Activated CD8-positive, alpha-beta memory T cell treated with anti-CD3 and anti-CD28 coated beads, Interleukin-2, amount 50 U/mL, for 48 hours (primary cell): ENCODE measurements at places on chromosomes 3 and 15.

DNA sequence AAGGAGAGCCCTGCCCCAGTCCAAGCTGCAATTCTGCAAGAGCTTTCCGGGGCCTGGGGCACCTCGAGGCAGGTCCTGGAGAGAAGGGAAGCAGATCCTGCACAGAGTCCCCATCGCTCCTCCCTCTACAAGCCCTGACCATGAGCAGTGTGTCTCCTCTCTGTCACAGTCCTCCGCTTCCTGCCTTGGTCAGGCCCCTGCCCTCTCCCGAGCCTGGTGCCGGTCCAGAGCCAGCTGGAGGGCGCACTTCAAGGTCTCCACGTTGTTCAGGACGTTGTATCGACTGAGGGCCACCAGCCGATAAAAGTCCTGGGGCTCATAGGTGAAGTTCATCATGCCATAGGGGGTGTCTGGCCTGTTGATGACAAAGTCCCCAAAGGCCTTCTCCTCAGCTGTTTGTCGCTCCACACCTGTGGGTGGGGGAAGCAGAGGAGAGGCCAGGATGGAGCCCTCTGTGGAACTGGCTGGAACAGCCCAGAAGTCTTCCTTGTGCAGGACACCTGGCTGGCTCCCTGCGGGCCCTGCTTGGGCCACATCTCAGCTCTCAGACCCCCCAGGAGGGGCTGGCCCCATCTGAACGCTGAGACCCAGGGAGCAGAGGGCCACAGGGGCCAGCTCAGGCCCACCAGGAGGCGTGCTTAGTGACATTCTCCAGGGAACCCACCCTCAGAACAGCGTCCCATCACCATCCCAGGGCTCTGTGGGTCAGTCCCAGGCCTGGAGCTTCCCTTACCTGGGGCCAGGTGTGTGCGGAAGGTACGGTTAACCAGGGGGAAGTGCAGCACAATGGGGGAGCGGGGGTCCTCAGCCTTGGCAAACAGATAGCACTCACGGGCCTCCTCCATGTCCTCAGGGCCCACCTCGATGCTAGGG is 14.4 kb downstream of the PLA2G4F start:
- no peak for DNase-seq

GRCh38 chr3:185137821-185138220 is 15.0 kb downstream of the C3orf70 start:
- no peak for DNase-seq

GRCh38 chr3:66938338-66938963 is 59.7 kb upstream of the KBTBD8 start:
- DNase-seq: no peak

DNA sequence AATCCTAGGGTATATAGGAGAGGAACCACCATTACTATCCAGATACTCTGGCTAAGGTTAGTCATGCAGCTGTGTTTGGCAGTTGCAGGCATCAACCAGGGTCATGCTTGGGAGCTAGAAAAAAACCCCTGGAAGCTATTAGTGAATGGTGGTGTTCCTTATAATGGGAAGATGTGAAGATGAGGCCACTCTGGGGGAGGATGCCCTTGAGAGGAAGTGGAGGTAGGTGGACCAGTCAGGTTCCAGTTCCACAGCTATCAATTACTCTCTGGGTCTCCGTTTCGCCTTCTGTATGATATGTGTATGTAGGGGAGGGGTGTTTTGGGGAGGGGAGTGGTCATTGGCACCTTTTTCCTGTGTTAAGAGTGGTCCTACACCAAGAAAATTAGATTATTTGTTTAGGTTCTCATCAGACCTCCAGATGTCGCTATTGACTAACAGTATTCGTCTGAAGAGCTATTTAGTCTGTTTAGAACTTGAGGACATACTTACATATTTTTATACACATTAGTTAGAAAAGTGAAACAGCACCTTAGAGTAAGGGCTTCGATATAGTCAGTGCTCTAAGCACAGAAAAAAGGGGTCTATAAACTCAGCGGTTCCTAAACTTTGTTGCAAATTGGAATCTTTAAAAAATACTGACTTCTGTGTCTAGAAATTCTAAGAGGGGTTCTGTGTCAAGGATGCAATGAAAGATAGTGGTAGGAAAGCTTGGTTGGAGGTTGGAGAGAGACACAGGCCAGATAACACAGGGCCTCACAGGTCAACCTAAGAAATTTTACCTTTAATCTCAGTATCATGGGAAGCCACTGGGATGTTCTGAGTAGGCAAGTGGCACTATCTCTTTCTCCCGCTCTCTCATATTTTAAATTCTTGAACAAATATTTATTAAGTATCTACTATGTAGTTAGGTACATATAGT is 9.1 kb upstream of the HPS3 start:
- no peak for DNase-seq

DNA sequence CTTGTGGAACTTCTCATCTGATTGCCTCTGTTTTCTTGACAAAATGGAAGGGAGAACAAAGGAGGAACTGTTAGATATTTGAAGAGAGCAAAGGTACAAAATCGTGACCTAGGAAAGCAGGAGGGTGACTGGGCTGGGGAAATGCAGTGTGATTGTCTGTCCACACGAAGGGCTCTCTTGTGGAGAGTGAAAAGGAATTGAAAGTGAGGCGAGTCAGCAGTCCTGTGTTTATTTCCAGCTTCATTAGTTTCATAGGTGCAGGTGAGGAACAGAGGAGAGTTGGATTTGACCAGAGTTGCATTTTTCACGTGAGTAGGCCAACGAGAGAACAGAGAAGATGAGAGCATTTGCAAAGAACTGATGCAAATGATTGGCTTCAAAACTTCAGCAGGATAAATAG is 336.4 kb upstream of the SATB1 start:
- no peak for DNase-seq
